Naive thymus-derived CD8-positive, alpha-beta T cell (primary cell): ENCODE measurements at places on chromosomes 7 and 10. TPM values are rescaled to one million over a fixed set of nuclear protein-coding genes. Genes with fewer than 3 reads are reported as not detected.

DNA sequence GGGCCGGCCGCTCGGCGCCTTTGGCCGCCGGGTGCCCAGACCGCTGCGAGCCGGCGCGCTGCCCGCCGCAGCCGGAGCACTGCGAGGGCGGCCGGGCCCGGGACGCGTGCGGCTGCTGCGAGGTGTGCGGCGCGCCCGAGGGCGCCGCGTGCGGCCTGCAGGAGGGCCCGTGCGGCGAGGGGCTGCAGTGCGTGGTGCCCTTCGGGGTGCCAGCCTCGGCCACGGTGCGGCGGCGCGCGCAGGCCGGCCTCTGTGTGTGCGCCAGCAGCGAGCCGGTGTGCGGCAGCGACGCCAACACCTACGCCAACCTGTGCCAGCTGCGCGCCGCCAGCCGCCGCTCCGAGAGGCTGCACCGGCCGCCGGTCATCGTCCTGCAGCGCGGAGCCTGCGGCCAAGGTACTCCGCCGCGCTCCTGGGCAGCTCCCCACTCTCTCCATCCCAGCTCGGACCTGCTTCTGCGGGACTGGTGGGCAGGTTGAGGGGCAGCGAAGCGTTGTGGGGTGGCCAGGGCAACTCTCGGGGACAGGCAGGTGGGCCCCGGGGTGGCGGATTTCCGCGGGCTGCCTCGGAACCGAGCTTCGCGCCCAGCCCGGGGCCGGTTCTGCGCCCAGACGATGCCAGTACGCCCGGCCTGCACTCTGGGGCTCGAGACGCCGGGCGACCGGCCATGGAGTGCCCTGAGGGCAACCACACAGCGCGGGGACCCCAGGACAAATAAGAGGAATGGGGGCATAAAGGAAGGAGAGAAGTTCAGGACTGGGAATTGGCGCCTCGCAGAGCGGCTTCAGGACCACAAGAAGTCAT lies 578 bp downstream of the HTRA1 start:
- H3K36me3 ChIP-seq: no peaks in the 10 kb centered on the region
- H3K27ac ChIP-seq: no peak overlapping the region
- H3K27me3 ChIP-seq: peaks cover 37% of the 10 kb centered on the region
- no peak for DNase-seq
- H3K4me1 ChIP-seq: peaks cover 8% of the 10 kb centered on the region

Gene ORC5
- 25.7 TPM for polyA plus RNA-seq

DNA sequence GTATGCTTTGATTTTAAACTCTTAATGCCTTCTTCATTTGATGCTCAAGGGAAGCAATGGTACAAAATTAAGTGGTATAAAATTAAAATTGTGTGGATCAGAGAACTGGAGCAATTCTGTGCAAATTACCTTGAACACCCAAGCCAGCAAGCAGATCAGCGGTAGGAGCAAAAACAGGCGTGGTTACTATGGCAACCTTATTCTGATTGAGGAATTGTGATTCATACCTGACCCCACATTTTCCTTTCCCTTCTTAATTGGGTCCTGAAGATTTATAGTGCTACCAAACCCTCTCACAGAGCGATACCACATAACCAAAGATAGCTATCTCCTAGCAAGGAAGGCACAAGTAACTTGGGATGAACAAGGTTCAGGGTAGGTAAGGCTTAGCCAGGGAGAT lies 72.5 kb upstream of the FZD1 start:
- no peaks in the 10 kb centered on the region for H3K4me1 ChIP-seq
- H3K27me3 ChIP-seq: peaks cover 3% of the 10 kb centered on the region
- no peak for DNase-seq
- no peak overlapping the region for H3K27ac ChIP-seq
- no peak overlapping the region for H3K4me3 ChIP-seq
- no peaks in the 10 kb centered on the region for H3K36me3 ChIP-seq

DNA sequence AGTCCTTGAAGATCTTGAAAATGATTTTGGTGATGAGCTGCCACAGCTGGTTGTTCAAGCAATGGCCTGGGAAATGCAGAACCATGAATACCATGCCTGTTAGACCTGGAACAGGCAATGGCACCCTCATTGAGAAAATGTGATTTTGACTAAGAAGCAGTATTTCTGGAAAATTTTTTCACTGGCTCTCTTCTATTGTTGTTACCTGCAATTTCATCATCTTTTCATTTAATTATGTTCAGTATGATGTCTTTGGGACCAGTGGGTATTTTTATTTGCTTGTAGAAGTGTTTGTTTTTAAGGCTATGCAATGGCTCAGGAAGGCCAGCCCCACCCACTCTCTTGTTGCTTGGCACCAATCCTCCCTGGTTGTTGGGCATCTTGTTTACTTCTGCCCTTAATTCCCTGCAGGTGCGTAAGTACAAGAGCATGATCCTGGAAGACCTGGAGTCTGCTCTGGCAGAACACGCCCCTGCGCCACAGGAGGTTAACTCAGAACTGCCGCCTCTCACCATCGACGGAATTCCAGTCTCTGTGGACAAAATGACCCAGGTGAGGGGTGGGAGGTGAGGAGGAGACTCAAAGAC lies 78.6 kb downstream of the NRF1 start:
- no peak for DNase-seq
- H3K4me3 ChIP-seq: no peak overlapping the region
- H3K36me3 ChIP-seq: peaks cover 7% of the 10 kb centered on the region
- H3K4me1 ChIP-seq: peaks cover 18% of the 10 kb centered on the region
- H3K27me3 ChIP-seq: no peaks in the 10 kb centered on the region

DNA sequence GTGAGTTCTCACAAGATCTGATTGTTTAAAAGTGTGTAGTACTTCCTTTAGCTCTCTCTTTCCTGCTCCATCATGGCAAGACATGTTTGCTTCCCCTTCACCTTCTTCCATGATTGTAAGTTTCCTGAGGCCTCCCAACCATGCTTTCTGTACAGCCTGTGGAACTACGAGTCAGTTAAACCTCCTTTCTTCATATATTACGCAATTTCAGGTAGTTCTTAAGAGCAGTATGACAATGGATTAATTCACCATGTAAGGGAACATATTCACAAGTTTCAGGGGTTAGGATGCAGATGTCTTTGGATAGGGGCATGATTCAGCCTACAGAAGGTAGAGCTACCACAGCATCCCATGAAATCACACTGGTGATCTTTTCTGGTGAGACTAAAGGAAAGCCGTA lies 174.7 kb downstream of the GPR158 start:
- no peaks in the 10 kb centered on the region for H3K27me3 ChIP-seq
- no peaks in the 10 kb centered on the region for H3K4me1 ChIP-seq
- H3K4me3 ChIP-seq: no peak overlapping the region
- no peak for DNase-seq

GRCh38 chr7:140497241-140497769 lies 18.0 kb upstream of the MKRN1 start:
- H3K36me3 ChIP-seq: no peaks in the 10 kb centered on the region
- no peak overlapping the region for H3K4me3 ChIP-seq
- H3K4me1 ChIP-seq: peaks cover 3% of the 10 kb centered on the region
- no peak overlapping the region for H3K27ac ChIP-seq
- DNase-seq: no peak

- H3K4me3 ChIP-seq: no peak overlapping the region
- no peaks in the 10 kb centered on the region for H3K36me3 ChIP-seq
- H3K27me3 ChIP-seq: peaks cover 37% of the 10 kb centered on the region
- H3K27ac ChIP-seq: no peak overlapping the region
- H3K4me1 ChIP-seq: no peaks in the 10 kb centered on the region
- no peak for DNase-seq
Observed at GRCh38 chr7:130741331-130741995, 7.5 kb upstream of the KLF14 start.

- no peak for DNase-seq
- H3K4me1 ChIP-seq: no peaks in the 10 kb centered on the region
- H3K36me3 ChIP-seq: no peaks in the 10 kb centered on the region
- no peaks in the 10 kb centered on the region for H3K27me3 ChIP-seq
Observed at GRCh38 chr10:72637398-72637857, 11.5 kb upstream of the MICU1 start.

Gene SLC16A12
- not detected for polyA plus RNA-seq

Gene CALHM1
- not detected for polyA plus RNA-seq

Gene TRIM73
- polyA plus RNA-seq: 0.70 TPM

Gene FOXI2
- not detected for polyA plus RNA-seq

DNA sequence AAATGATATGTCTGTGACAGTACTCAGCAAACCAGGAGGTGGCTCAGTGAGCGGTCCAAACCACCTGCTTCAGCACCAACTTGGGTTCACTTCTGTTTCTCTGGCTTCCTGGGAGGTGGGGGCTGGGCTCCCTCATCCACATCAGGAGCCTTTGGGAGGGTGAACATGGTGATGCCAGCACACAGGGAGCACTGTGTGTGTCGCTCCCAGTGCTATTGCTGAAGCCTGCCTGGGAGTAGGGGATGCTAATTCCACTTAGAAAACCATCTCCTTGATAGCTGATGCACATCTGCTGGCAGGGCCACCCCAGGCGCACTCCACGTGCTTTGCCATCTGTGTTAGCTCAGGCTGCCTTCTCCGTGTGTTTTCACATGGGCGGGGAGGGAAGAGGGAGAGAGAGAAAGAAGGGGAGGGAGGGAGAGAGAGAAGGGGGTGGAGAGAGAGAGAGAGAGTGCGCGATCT lies 58.0 kb downstream of the RAMP3 start:
- peaks cover 15% of the 10 kb centered on the region for H3K27me3 ChIP-seq
- no peak overlapping the region for H3K4me3 ChIP-seq
- DNase-seq: no peak
- no peaks in the 10 kb centered on the region for H3K36me3 ChIP-seq
- no peak overlapping the region for H3K27ac ChIP-seq

Gene CUBN
- 0.92 TPM for polyA plus RNA-seq

DNA sequence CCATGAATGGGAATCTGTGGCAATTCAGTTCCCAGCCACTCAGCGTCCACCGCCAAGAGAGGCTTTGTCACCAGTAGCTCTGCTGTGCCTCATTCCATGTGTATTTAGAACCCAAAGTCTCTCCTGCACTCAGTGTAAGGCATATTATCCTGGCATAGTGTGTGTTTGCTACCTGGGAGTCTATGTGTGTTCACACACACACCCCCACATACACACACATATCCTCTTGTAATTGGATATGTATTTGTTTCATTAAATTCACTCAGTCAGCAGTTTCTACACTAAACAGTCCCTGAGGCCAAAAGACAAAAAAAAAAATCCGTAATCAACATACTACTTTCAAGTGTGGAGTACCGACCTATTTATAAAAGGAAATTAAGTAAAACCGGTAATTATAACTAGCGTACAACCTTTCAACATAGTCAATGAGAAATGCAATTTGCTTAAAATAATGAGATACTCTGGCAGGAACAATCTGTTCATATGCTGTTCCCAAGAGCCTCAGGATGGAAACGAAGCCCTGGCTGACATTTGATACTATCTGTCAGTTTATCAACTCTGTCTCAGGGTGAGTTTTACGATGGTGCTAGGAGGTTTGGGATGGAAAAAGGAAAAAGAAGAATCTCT lies 425.8 kb upstream of the CELF2 start:
- no peak for DNase-seq
- no peaks in the 10 kb centered on the region for H3K36me3 ChIP-seq
- peaks cover 14% of the 10 kb centered on the region for H3K27me3 ChIP-seq

DNA sequence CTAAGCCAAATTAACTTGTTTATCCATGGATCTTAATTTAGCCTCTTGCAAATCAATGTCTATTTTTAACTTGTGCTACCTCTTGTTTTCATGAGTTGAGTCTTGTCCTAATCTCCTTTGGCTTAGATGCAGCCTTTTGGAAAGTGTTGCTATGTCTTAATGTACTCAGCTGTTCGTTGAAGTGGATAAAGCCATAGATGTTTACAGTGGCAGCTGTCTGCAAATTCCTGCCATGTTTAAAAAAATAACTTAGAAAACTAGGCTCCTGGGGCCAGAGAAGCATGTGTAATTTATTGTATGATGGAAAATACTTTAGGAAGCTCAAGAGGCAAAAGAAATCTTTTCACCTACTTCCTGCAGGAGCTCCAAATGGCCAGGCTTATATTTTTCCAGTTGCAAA lies 253.1 kb upstream of the RHOBTB1 start:
- no peak overlapping the region for H3K4me3 ChIP-seq
- no peak for DNase-seq
- H3K27me3 ChIP-seq: peaks cover 2% of the 10 kb centered on the region
- no peaks in the 10 kb centered on the region for H3K4me1 ChIP-seq
- H3K36me3 ChIP-seq: no peaks in the 10 kb centered on the region
- no peak overlapping the region for H3K27ac ChIP-seq

- H3K27ac ChIP-seq: no peak overlapping the region
- H3K27me3 ChIP-seq: no peaks in the 10 kb centered on the region
- H3K4me1 ChIP-seq: peaks cover 33% of the 10 kb centered on the region
- no peak for DNase-seq
Observed at GRCh38 chr7:102284399-102284798, 2.3 kb upstream of the SH2B2 start.
